Lung (tissue), 17 donors: ENCODE measurements at places on chromosomes 6 and 20. TPM values are rescaled to one million over a fixed set of nuclear protein-coding genes. Genes with fewer than 3 reads are reported as not detected.

Gene ID4
- polyA plus RNA-seq: 23.9 TPM

Gene IL17A
- not detected for polyA plus RNA-seq

Gene KIF13A
- 17.2 TPM for polyA plus RNA-seq

Gene PRPH2
- polyA plus RNA-seq: 0.31 TPM

Gene LST1
- 164 TPM for polyA plus RNA-seq

Gene PTCRA
- 4.6 TPM for polyA plus RNA-seq

Gene GSTA2
- polyA plus RNA-seq: 2.0 TPM

Gene TLDC2
- 0.07 TPM for polyA plus RNA-seq

Gene ZSCAN23
- 0.66 TPM for polyA plus RNA-seq

Gene GJA10
- not detected for polyA plus RNA-seq

Gene NHSL1
- polyA plus RNA-seq: 14.4 TPM

Gene LAMA2
- 5.2 TPM for polyA plus RNA-seq

Gene CCN6
- not detected for polyA plus RNA-seq

Gene EYA4
- 0.87 TPM for polyA plus RNA-seq

Gene CDKN1A
- 52.2 TPM for polyA plus RNA-seq

Gene FAM83C
- polyA plus RNA-seq: not detected

Gene LAMP5
- polyA plus RNA-seq: 0.06 TPM

Gene ULBP1
- polyA plus RNA-seq: 0.59 TPM

Gene GABRR2
- polyA plus RNA-seq: 0.33 TPM

Gene EGFL8
- 10.9 TPM for polyA plus RNA-seq

Gene BEND3
- polyA plus RNA-seq: 1.2 TPM

Gene HLA-DQB1
- polyA plus RNA-seq: 169 TPM

Gene CDH22
- 0.03 TPM for polyA plus RNA-seq
